ENCODE measurements at places on chromosomes 2 and 18.

- DNase-seq = no peak
Measured at GRCh38 chr2:46956981-46957531, 41.5 kb upstream of the MCFD2 start.

GRCh38 chr18:76991021-76991688, 141.4 kb downstream of the MBP start:
- DNase-seq = no peak

DNA sequence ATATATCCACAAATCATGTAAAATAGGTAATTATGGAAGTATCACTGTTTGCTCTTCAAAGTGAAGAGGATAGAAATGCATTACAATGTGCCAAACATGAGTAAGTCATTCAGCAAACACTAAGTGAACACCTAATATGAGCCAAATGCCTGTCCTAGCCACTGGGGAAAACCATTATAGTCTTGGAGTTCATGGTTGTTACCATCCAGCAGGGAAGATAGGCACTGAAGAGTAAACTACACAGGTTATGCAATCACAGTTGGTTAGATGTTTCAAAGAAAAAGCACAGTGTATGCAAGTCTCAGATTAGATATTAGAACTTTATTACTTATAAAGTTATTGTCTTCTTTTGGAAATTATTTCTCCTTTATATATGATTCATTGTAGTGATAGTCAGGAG, 3.9 kb upstream of the SERPINB2 start:
- DNase-seq = no peak

GRCh38 chr2:65475000-65475399, 42.6 kb upstream of the SPRED2 start:
- no peak for DNase-seq

GRCh38 chr2:113192459-113193100, 18.8 kb downstream of the PSD4 start:
- no peak for DNase-seq

- no peak for DNase-seq
Measured at GRCh38 chr2:206296128-206296527, 21.7 kb downstream of the ZDBF2 start.

All from large intestine (tissue), 12 donors.